Esophagus squamous epithelium (tissue), 5 donors: ENCODE measurements at places on chromosomes 5 and 9.

GRCh38 chr5:157670662-157671591, at the start of gene C5orf52:
C5orf52 (plus strand) TSS chr5:157671533; CDS start chr5:157671615, 82 bp downstream.
- DNase-seq, result no peak

- DNase-seq, result no peak
Measured at GRCh38 chr9:26566141-26566540, 326.5 kb downstream of the CAAP1 start.

DNA sequence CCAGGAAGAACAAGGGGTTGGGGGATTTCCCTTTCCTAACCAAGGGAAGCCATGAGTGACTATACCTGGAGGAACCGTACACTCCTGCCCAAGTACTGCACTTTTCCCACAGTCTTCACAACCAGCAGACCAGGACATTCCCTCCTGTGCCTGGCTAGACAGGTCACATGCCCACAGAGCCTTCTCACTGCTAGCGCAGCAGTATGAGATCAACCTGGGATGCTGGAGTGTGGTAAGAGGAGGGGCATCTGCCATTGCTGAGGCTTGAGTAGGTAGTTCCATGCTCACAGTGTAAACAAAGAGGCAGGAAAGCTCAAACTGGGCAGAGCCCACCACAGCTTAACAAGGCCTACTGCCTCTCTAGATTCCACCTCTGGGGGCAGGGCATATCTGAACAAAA, 35.9 kb downstream of the SAXO1 start:
- DNase-seq, result no peak

GRCh38 chr5:72584466-72584865, 77.3 kb upstream of the ZNF366 start:
- no peak for DNase-seq

GRCh38 chr9:119697996-119698395, 328.8 kb upstream of the BRINP1 start:
- no peak for DNase-seq

DNA sequence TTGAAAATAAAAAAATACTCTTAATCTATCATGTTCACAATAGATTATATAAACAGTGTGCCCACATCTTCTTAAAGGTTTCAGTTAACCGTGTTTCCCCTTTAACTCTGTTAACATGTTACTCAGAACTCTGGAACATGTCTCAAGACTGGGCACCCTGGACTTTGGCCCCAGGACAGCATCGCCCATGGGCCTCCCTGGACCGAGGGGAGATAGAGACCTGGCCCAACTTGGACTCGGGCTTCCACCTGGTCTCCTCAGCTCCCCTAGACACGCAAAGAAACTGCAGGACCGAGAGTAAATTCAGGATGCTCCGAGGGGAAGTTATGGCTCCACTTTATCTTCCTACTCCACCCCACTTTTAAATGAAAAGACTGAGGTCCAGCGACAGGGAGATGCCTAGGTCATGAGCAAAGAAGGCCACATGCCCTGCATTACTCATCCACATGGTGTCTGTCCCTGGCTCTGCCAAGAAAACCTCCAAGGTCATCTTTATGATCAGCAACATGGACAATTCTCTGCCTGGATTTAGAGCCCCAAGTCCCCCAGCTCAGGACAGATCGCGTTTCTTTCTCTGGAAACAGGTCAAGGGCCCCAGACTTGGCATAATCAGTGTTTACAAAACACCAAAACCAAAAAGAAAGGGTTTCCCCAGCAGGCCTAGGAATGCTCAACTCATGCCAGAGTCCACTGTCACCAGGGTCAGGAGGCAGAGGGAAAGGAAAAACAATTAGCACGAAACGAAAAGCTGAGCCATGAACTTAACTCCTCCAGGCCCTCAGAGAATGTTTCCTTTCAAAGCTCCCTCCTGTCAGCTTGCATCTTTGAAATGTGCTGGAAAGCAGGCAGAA, 17.4 kb downstream of the GPX3 start:
- no peak for DNase-seq

- no peak for DNase-seq
Measured at GRCh38 chr9:129887334-129888292, 52.4 kb downstream of the USP20 start.

- DNase-seq, result no peak
Measured at GRCh38 chr9:84436386-84437109, 96.0 kb upstream of the SLC28A3 start.
